Liver (tissue), 10 donors: ENCODE measurements at places on chromosomes 4 and X. TPM values are rescaled to one million over a fixed set of nuclear protein-coding genes. Genes with fewer than 3 reads are reported as not detected.
A peak's percentile ranks its signal among the peaks of the same experiment; 100 is the strongest.

The MGARP gene
- 0.09 TPM for total RNA-seq

The ANOS1 gene
- 0.09 TPM for total RNA-seq

DNA sequence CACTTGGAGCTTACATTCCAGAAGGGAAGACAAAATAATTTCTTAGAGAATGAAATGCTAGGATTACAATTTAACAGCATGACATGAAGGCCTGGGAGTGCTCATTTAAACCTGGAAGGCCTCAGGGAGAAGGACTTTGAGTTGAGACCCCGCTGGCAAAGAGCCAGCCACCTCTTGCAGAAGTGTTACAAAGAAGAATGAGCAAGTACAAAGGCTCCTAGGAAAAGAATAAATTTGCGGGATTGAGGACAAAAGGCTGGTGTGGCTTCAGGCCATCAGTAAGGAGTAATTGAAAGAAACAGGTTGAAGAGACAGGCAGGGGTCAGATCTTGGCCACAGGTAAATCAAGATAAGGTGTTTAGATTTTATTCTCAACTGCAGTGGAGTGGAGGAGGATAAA is 3.1 kb upstream of the ELOVL6 start:
- H3K4me1 ChIP-seq = peaks cover 6% of the 10 kb centered on the region
- DNase-seq = no peak
- no peak overlapping the region for H3K4me3 ChIP-seq
- H3K27me3 ChIP-seq = no peaks in the 10 kb centered on the region
- no peaks in the 10 kb centered on the region for H3K36me3 ChIP-seq
- no peak overlapping the region for H3K27ac ChIP-seq

DNA sequence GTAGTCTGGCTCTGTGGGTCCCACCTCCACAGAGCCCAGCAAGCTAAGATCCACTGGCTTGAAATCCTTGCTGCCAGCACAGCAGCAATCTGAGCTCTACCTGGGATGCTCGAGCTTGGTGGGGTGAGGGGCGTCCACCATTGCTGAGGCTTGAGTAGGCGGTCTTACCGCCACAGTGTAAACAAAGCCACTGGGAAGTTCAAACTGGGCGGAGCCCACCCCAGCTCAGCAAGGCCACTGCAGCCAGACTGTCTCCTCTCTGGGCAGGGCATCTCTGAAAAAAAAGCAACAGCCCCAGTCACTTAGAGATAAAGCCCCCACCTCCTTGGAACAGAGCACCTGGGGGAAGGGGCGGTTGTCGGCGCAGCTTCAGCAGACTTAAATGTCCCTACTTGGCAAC is 243.2 kb upstream of the POF1B start:
- no peak overlapping the region for H3K4me3 ChIP-seq
- no peak overlapping the region for H3K27ac ChIP-seq
- H3K27me3 ChIP-seq = no peaks in the 10 kb centered on the region
- DNase-seq = no peak
- H3K36me3 ChIP-seq = no peaks in the 10 kb centered on the region

The MTNR1A gene
- total RNA-seq = not detected

The WWC2 gene
- 60.1 TPM for total RNA-seq

DNA sequence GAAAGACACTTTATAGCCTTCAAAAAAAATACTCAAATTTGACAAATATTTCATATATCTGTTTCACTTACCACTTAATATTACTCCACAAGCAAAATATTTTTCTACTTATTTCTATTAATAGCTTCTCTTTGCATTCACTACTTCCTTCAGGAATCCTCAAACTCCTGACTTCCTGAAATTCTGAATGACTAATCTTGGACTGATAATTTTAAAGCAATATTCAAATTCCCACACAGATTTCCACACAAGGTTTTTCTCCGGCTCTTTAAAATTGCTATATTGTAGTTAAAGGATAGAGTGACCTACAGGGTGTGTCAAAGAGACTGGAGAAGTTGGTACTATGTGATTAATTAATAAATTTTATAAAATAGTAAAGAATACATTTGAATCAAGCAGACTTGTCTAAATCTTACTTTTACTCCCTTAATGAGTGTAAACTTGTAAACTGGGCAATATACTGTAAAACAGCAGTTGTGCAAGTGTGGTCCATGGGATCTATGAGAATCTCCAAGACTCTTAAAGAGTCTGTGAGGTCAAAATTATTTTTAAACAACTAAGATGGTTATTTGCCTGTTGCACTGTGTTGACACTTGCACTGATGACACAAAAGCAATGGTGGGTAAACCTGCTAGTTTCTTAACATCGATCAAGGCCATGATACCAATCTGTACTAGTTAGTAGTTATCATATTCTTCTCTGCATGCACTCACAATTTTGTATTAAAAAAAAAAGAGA is 44.5 kb downstream of the ANKRD17 start:
- no peaks in the 10 kb centered on the region for H3K4me1 ChIP-seq
- DNase-seq = no peak
- no peaks in the 10 kb centered on the region for H3K27me3 ChIP-seq
- no peak overlapping the region for H3K27ac ChIP-seq

The ERCC6L gene
- total RNA-seq = 4.7 TPM

GRCh38 chr4:54001668-54002365 is 62.6 kb downstream of the CHIC2 start:
- H3K4me3 ChIP-seq = no peak overlapping the region
- H3K27ac ChIP-seq = peak overlapping the region; percentile 26
- H3K27me3 ChIP-seq = no peaks in the 10 kb centered on the region
- H3K4me1 ChIP-seq = peaks cover 30% of the 10 kb centered on the region

The IL15 gene
- 2.0 TPM for total RNA-seq
